Left ventricle myocardium superior (tissue), 1 donor: ENCODE measurements at places on chromosomes 11 and 22. TPM values are rescaled to one million over a fixed set of nuclear protein-coding genes. Genes with fewer than 3 reads are reported as not detected.

GRCh38 chr11:66277471-66278362 lies at the start of gene CNIH2:
TSS of gene CNIH2 (plus strand) at chr11:66278175. CDS start at chr11:66278457, 282 bp downstream.
- DNase-seq = peak; percentile 69

GRCh38 chr11:47950396-47950795 lies 30.0 kb upstream of the PTPRJ start:
- DNase-seq = no peak

- DNase-seq = no peak
Observed at GRCh38 chr11:108302121-108302785, 79.4 kb downstream of the ATM start.

C11orf87 gene
- not detected for total RNA-seq

SCN2B gene
- total RNA-seq = 19.6 TPM

CYTH4 gene
- total RNA-seq = 6.2 TPM
